ENCODE measurements at places on chromosomes 2 and 18. TPM values are rescaled to one million over a fixed set of nuclear protein-coding genes. Genes with fewer than 3 reads are reported as not detected.

Gene ORMDL1
- total RNA-seq, result 49.0 TPM

Gene PPP3R1
- total RNA-seq, result 26.8 TPM

Gene EVX2
- not detected for total RNA-seq

Gene SF3B1
- total RNA-seq, result 115 TPM

Gene KCNG2
- total RNA-seq, result 0.49 TPM

Gene LBX2
- 3.2 TPM for total RNA-seq

Gene IL1RL1
- total RNA-seq, result 2.4 TPM

Gene CHN1
- 12.5 TPM for total RNA-seq
